ENCODE measurements at places on chromosomes 7 and 10. TPM values are rescaled to one million over a fixed set of nuclear protein-coding genes. Genes with fewer than 3 reads are reported as not detected.

DNA sequence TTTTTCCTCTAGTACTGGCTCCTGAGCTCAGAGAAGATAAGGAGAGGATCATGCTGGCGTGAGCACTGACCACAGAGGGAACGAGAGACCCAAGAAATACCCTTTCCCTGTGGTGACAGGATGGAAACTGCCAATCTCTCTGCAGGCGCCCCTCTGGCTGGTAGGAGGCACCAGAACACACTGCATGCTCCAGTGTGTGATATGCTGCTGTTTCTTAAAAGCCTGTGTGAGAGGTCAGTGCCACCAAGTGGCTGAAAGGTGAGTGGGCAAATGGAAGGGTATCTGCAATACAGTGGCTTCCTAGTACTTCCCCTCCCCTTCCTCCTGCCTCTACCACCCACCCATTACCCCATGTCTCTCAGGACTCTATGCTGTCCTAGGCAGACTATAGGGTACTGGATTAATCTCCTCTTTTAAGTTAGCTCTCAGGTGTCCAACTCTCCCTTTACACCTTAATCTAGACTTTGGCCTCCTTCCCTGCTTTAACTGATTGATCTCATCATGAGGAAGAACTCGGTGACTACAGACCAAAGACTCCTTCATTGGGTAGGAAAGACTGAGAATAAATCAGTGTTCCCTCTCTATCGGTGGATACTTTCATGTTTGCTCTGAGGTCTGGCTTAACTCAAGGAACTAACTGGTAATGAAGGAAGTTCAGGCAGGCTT is 283.6 kb downstream of the ADRA2A start:
- no peaks in the 10 kb centered on the region for H3K4me1 ChIP-seq
- H3K27me3 ChIP-seq = peaks cover 36% of the 10 kb centered on the region
- DNase-seq = peak; percentile 24
- no peak overlapping the region for H3K27ac ChIP-seq

DNA sequence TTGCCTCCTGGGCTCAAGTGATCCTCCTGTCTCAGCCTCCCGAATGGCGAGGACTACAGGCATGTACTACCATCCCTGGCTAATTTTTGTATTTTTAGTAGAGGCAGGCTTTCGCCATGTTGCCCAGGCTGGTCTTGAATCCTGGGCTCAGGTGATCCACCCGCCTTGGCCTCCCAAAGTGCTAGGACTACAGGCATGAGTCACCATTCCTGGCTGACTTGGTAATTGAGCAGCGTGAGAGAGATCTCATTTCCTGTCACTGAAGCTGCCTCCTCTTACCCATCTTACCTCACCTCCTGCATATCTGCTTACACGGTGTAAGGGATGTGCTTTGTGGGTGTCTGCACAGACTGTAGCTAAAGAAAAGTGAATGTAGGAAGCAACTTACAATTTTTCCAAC is 9.7 kb downstream of the IFIT3 start:
- H3K27me3 ChIP-seq = no peaks in the 10 kb centered on the region
- peak; percentile 51 for DNase-seq
- no peaks in the 10 kb centered on the region for H3K36me3 ChIP-seq
- H3K27ac ChIP-seq = no peak overlapping the region

The OR6B1 gene
- not detected for total RNA-seq

The PODXL gene
- 22.1 TPM for total RNA-seq

The ZNF789 gene
- 18.2 TPM for total RNA-seq

DNA sequence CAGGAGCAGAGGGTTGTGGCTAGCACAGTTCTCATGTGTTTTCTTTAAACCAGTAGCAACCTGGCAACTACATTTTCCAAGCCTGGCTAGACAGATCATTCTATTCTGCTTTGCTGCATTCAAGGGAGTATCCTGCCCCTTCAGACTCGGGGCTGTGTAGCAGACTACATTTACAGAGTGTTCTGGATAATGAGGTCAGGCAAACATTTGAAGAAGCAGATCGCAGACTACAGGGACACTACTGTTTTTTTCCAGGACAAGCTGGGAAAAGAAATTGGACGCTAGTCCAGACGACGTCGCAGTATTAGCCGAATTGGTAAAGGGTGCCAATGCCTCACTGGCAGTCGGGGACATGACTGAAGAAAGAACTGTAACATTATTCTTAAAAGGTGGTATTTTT is 61.0 kb upstream of the PAPSS2 start:
- H3K4me1 ChIP-seq = no peaks in the 10 kb centered on the region
- H3K36me3 ChIP-seq = no peaks in the 10 kb centered on the region
- no peaks in the 10 kb centered on the region for H3K27me3 ChIP-seq
- no peak overlapping the region for H3K4me3 ChIP-seq
- H3K27ac ChIP-seq = no peak overlapping the region

DNA sequence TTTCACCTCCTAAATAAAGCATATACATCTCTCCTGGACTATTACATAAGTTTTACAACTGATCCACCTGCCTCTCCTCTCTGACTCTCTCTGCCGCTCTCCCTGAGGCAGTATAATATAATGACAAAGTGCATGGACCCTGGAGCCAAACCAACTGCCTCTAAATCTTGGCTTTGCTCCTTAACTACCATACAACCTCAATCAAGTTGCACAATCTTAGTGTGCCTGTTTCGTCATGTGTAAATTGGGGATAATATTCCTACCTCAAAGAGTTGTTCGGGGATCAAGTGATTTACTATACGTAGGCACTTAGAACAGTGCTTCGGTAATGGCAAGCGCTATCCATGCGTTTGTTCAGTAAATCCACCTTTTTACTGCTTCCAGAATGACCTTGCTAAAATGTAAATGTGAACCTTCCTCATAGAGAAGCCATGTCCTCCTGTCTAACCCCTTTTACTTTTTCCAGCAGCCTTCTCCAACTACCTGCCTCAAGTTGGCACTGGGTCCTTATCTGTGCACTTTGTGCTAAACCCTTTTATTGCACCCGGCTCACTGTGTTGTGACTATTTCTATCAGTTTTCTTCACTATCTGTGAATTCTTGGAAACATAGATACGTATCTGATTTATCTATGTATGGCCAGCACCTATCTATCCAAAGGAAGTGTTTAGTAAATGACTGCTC is 30.6 kb upstream of the DLD start:
- H3K36me3 ChIP-seq = no peaks in the 10 kb centered on the region
- no peak overlapping the region for H3K27ac ChIP-seq
